Naive B cell (primary cell): ENCODE measurements at places on chromosomes 12 and 14.

GRCh38 chr12:130828895-130829294 is 10.2 kb downstream of the STX2 start:
- DNase-seq, result no peak

- no peak for DNase-seq
Measured at GRCh38 chr12:8773461-8773860, 49.0 kb upstream of the A2ML1 start.

GRCh38 chr14:39617537-39617936 is 185.3 kb upstream of the FBXO33 start:
- DNase-seq, result no peak

DNA sequence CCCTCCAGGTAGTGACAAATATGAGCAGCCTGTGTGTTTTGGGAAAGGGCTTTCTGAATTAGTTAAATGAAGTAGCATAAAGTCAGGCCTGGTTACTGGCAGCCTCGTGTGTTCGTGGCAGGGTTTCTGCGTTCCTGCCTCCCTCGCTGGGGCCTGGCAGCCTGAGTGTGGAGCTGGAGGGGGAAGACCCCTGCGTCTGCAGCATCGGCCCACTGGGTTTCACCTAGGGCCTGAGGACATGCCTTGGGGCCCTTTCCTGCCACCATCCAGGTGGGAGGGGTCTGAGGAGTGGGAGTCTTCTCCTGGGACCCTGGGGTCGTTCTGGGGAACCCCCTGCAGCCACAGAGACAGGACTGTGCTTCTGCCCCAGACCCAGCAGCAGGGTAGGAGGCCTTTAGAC is 20.4 kb upstream of the AMN start:
- DNase-seq, result no peak

DNA sequence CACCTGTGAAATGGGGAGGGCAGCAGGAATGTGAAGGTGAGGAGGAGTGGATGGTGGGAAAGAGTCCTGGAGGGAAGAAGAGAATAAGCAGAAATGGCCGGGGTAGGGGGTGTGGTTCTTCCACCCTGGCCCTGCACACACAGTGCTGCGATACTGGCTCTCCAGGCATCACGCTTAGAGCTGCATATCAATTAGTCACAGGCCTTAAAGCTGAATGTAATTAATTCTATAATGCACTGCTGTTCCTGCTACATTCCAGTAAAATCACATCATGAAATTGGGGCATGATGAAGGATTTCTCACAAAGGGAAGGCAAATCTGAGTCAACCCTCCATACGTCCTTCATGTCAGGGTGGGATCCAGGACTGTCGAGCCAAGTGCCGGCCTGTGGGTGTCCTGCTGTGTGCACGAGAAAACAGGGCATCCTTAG is 566.1 kb downstream of the BCL11B start:
- no peak for DNase-seq

GRCh38 chr14:104450811-104451401 is 128.7 kb upstream of the C14orf180 start:
- DNase-seq, result no peak

GRCh38 chr12:100706033-100706432 is 88.5 kb upstream of the ANO4 start:
- no peak for DNase-seq

- no peak for DNase-seq
Measured at GRCh38 chr14:97491697-97492096, 694.5 kb downstream of the VRK1 start.

GRCh38 chr14:58364316-58364715 is 31.4 kb upstream of the TOMM20L start:
- DNase-seq, result no peak

- DNase-seq, result no peak
Measured at GRCh38 chr12:130919086-130919485, 34.6 kb upstream of the ADGRD1 start.

- no peak for DNase-seq
Measured at GRCh38 chr12:109925185-109925840, 25.2 kb downstream of the TCHP start.

- DNase-seq, result no peak
Measured at GRCh38 chr12:71759941-71760340, 5.3 kb downstream of the RAB21 start.

- DNase-seq, result no peak
Measured at GRCh38 chr12:591167-592023, 71.8 kb downstream of the NINJ2 start.

DNA sequence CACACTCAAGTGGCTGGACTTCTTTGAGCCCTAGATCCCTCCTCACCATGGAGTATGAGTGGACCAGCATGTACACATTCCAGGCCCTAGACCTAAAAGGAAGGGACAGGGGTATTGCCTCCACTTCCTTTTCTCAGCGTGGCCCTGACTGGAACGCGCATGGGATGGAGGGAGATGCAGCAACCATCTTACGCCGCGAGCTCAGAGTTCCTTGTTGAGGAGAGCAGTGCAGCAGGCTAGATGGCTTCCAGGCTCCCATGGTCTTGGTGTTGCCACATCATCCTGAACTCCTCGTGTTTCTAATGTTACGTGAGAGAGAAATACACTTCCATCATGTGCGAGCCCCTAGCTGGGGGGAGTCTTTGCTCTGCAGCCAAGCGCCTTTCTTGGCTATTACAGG is 61.8 kb upstream of the DIO3 start:
- no peak for DNase-seq

GRCh38 chr12:128381541-128381940 is 114.6 kb downstream of the TMEM132C start:
- no peak for DNase-seq

- no peak for DNase-seq
Measured at GRCh38 chr12:54221402-54221984, 32.7 kb upstream of the SMUG1 start.

DNA sequence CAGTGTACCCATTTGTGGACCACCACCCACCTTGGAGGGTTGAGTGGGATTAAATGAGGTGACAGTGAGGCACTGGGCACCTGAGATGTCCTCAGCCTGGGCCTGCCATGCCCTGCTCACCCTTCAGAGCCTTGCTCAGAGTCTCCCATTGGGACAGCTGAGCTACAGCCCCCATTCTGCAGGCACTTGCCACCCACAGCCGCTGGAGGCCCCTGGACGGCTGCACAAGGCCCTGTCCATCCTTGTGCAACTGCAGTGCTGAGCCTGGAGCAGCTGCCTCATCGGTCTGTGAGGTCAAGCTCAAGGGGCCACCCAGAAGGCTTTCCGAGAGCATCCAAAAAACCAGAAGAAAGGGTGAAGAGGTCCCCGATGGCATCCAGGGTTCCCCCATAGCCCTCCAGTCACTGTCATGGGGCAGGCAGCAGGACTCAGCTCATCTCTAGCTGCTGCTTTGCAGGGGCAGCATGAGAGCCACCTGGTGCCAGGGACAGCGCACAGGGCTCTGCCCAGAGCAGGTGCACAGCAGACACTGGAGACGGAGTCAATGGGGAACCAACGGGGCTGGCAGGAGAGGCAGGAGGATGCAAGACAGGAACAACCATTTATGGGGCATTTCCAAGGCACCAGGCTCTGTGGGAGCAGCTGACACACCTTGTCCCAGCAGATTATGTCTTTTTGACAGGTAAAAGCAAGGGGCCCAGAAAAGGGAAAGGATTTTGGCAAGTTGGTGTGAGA is 84.6 kb downstream of the ARL6IP4 start:
- no peak for DNase-seq

DNA sequence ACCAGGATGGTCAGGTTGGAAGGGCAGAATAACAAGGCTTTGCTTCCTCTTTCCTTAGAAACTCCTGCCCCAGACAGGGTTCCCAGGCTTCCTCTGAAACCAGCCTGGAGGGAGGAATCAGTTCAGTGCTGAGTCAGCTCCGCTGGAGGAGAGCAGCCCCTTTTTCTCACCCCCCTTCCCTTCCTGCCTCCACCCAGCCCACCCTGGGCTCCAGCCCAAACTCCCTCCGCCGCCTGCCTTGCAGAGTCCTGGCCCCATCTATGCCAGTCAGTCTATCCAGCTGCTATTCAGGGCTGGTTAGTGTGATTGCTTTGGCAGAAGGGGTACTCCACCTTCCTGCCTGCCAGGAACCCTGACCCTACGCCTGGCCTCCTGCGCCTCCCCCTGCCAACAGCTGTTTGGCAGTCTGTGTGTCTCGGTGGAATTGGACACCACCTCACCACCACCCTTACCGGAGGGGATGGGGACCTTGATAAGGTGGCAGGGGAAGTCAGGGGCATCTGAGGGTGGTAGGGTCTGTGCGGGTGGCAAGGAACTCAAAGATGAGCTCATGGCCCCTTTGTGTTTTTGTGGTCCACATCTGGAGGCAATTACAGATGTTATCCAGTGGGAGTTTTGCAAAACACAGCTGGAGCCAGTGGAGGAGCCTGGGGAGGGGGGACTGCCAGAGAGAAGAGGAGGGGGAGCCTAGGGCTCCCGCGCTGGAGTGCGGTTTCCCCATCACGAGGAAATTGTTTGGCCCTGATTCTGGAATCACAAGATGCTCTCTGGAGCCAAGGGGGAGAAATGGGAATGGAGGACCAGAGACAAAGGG is 12.2 kb downstream of the MMP14 start:
- DNase-seq, result no peak

DNA sequence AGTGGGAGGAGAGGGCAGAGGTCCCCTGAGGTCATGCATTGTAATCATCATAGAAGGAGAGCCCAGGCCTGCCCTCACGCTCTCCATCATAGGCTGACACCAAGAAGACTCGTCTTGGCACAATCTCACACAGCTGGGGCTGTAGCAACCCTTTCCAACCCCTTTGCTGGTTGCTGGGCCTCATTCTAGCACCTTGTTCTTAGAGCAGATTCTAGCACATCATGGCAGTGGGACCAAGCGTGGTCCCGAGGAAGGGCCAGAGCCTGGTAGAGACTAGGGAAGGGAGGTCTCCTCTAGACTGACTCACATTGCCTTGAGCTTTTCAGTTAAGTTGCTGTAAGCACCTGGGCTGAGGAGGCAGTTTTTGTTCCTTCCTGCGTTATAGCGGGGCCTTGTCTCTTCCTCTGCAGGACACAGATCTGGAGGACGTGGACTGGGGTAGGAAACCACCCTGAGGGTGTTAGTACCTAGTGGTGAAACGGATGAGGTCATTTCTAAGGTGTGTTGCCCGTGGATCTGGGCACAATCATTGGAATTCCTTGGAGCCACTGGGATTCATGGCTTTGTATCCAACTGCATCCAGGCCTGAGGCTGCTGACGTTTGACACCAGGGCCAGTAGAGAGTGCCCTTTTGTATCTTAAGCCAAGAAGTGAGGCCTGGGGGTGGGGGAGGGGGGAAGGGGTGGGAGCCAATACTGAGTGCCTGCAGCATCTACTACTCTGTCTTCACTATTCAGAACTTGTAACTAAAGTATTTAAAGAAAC is 19.9 kb downstream of the RPS6KL1 start:
- DNase-seq, result no peak

- DNase-seq, result no peak
Measured at GRCh38 chr12:95802482-95803270, 12.1 kb upstream of the NTN4 start.

DNA sequence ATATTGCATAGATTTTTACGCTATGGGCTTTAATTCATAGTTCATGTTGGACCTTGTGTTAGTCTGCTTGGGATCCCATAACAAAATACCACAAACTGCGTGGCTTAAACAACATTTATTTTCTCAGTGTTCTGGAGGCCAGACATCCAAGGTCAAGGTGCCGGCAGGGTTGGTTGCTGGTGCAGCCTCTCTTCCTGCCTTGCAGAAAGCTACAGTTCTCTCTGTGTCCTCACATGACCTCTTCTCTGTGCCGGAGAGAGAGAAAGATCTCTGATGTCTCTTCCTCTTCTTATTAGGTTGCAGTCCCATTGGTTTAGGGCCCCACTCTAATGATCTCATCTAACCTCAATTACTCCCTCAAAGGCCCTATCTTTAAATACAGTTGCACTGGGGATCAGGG is 170.5 kb downstream of the IPO8 start:
- no peak for DNase-seq

DNA sequence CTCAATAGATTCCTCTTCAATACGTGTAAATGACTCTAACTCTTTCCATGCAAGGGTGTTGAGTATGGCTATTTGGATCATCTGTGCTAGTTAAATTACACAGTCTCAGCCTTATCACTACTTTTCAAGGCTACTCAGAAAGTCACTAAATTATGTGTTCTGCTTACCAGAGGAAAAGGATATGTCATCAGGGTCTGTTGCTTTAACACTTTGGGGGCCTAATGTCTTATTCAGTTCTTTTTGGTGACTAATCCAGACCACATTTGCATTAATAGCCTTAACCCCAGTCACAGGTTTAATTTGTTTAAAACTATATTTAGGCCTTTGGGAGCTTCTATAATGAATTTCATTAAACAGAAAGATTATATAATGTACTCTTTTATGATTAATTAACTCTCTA is 649.3 kb downstream of the RPS29 start:
- no peak for DNase-seq
